T-helper 2 cell treated with Interferon-gamma antibody and Interleukin-4, amounts not matched to agents 5 μg/mL and 100 μg/mL, for 36 hours (primary cell): ENCODE measurements at places on chromosomes 1 and 21.

DNA sequence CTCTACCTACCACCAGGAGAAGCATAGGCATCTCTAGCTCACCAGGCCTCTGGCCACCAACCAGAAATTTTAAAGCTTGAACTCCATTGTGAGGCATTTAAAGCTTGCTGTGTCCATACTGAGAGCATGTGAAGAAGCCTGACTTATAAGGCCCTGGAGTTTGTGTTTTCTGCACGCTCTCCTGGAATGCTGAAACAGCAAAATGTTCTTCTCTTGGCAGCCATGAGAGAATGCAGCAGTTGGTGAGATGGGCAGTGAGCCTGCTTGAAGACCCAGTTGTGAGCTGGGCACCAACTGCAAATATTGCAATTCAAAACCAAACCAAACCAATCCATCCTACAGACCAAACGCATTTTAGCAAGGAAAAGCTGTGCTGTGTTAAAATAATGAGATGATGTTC lies 170.0 kb upstream of the IVNS1ABP start:
- DNase-seq: no peak

DNA sequence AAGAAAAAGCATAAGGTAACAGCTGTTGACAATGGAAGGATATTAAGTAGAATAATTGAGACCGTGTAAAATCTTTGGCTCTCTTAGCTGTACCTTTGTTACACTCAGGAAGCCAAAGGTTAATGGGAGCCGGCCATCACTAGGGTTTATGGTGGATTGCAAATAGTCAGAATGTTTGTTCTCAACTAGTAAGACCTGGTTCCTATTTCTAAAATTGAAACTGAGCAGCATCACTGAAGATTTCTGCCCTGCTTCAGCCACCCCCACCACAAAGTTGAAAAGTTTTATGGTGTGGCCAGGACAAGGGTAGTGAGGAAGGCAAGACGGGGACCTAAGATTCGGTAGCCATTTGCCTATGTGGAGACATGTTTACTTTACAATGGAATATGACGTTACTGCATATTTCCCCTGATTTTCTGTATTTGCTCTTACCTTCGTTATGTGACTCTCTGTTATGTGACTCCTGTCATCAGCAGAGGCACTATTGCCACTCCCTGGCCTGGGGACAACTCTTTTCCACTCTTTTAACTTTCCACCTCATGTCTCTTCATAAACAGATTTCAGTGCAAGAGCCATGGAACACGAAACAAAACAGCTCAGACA lies 41.4 kb upstream of the KIF1B start:
- DNase-seq: no peak

GRCh38 chr1:15323989-15324868 lies 77.2 kb downstream of the FHAD1 start:
- no peak for DNase-seq

DNA sequence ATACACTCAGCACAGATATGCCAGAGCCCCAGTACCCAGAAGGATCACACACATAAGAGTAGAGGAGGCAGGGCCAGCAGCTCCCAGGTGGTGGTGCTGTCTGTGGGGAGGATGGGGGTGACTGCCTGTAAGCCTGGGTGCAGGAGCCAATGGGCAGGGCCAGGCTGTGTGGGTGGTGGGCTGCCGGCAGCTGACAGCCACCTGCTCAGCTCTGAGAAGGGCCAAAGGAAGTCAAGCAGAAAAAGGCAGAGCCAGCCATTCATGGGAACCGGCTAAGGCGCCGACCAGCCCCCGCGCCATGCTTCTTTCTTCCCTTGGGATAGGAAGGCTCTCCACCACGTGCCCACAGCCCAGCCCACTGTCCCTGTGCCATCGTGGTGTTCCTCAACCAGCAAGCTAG lies 14.1 kb downstream of the PIK3C2B start:
- no peak for DNase-seq

DNA sequence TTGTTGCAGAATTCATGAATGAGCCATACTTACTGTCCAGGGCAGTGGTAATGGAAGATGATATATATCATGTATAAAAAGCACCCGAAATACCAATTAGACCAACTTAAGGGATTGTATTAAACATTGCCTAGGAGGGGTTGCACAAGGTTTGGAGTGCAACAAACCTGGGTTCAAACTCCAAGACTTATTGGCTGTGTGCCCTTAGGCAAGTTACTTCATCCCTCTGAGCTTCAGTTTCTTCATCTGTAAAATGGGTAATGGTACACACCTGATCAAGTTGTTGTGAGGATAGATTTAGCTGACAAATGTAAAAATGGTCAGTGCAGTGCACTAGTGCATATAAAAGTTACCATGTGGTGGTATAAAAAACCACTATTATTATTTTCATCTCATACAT lies 9.8 kb upstream of the PPP1R15B start:
- DNase-seq: no peak

GRCh38 chr1:167107456-167107855 lies 13.6 kb downstream of the STYXL2 start:
- DNase-seq: no peak

DNA sequence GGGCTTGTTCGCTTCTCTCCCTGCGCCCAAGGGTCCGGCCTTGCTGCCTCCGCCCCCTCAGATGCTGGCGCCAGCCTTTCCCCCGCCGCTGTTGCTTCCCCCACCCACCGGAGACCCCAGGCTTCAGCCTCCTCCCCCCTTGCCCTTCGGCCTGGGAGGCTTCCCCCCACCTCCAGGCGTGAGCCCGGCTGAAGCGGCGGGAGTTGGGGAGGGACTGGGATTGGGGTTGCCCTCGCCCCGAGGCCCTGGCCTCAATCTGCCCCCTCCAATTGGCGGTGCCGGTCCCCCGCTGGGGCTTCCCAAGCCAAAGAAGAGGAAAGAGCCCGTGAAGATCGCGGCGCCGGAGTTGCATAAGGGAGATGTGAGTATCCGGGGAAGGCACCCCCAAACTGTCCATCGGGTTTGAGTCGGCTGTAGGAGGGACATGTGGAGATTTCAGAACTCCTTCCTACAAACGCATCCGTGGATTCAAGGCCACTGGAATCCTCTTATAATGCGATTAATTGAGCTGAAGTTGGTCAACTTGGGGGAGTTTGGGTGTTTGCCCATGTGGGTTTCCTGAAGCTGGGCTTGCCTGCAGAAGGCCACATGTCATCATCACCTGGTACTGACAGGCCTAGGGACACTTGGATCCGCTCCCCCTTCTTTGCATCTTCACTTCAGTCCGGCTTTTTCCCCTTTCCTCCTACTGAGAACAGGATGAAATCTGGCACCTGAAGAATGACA lies 707 bp downstream of the PRCC start:
- peak; percentile 54 for DNase-seq

DNA sequence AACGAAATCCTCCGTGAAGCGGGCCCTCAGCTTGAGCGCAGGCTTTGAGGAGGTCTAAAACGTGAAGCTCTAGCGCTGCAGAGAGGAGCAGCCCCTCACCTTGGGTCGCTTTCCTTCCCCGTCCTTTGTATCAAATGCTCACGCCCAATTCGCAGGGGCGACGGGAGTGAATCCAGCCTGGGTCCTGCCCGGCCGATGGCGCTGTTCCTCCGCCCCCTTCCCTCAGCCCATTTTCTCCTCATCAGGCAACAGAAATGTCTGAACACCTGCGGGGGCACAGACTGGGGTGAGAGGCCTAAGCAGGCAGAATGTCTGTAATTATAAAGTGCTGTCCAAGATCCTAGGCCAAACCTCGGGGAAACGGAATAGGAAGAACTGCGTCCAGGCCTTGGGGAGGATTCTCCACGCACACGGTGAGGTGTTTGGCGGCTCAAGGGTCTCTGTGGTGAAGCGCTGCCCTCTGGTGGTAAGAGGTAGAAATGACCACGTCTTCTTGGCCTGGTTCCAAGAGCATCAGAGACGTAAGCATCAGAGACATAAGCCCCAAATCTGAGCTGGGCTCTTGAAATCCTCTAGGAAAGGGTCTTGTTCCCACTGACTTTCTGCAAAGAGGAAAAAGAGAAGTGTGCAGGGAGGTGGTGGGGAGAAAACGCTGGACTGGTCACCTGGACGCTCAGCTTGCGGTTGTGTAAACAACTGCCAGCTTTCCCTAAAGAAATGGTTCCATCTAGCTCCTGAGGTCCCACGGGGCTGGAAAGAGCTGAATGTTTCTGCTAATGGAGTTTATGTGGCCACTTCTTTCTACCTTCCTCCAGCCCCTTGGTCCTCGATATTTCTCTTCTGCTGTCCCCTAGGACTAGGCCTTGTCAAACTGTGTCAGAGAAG lies 92.1 kb upstream of the CD53 start:
- peak; percentile 60 for DNase-seq

- DNase-seq: no peak
Measured at GRCh38 chr1:116066868-116067565, 44.2 kb upstream of the MAB21L3 start.

GRCh38 chr1:228109962-228110488 lies 926 bp upstream of the MRPL55 start:
- DNase-seq: no peak

- no peak for DNase-seq
Measured at GRCh38 chr1:160032165-160032820, 503 bp upstream of the PIGM start.

DNA sequence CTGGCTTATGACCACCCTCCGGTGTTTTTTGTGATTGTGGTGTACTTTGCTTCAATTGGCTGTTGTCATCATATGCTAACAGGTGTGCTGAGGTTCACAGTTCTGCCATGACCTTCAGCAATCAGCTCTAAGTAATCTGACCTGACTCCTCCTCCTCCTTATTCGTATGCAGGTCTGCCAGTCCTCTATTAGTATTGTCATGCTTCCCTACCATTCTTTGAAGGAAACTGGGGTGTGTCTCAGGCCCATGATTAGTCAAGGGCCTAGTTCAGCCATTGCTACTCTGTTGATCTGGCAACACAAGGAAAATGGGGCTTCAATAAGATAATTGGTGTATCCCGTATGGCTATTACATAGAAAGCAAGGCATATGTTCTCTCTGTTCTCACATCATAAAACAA lies 332.3 kb upstream of the DPYD start:
- no peak for DNase-seq

DNA sequence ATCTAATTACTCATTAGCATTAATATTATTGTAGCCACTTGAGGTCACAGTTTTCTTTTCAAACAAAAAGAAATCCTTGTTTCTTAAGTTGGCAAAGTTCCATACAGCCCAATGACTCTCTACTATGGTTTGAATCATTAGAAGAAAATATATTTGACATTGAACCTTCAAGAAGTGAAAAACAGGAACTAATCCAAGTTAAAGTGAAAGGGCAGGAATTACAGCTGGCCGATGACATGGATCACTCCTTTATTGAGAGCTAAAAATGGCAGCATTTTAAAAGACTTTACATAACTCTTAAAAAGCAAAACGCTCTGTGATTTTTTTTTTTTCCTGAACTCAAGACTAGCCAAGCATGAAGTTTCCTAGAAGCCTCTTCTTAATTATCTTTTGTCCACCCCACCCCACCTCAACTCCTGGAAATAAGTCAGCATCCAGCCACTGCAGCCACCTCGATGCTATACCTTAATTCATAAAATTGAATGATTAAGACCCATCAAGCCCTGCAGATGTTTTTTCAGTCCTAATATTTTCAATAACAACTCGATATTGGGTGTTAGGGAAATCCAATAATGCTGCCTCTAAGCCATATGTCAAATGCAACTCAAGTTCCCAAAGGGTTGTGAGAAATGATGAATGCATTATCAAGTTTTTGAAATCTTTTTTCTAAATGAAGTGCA lies 323.1 kb downstream of the HHIPL2 start:
- no peak for DNase-seq

DNA sequence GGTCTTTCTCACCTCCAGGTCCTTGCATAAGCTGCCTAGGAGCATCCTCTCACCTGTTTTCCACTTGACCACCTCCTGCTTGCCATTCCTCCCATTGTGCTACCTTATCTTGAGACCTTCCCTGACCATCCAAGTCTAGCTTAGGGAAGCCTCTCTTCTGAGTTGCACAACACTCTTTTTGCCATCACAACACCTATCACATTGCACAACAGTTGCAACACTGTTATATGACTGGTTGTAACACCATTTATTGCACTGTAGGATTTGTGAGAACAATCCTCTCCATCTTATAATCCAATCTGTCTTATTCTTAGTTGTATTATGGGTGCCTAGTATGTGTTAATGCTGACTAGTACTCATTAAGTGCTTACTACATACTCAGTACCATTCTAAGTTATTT lies 488.7 kb downstream of the OMA1 start:
- DNase-seq: no peak

GRCh38 chr1:3530086-3530925 lies 75.8 kb downstream of the ARHGEF16 start:
- DNase-seq: no peak

- no peak for DNase-seq
Measured at GRCh38 chr1:80657044-80657643, 1143.6 kb upstream of the ADGRL2 start.

DNA sequence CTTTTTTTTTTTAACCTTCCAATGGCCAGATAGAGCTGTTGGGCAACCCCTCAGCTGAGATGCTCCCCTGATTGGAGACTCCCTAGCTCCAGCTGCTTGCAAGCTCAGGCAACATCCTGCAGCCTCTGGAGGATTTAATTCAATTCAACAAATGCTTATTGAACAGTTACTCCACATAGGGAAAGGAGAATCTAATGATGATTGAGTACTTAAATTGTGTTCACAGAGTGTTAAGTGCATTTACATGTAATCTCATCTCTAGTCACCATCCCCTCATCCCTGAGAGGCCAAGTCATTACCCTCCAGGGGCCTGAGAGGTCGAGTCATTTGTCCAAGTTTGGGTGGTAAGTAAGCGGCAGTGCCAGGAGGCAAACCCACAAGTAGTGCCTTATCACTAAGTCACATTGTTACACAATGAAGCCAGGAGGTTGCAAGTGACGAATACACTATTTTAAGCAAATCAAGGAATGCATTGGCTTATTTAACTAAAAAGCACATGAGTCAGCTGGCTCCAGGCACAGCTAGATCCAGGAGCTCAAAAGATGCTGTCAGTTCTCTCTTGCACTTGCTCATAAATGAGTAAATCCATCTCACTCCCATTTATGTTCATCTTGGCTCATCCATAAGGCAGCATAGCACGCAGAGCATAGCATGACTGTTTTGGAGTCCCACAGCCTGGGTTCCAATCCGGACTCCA lies 64.3 kb downstream of the OPTC start:
- no peak for DNase-seq

DNA sequence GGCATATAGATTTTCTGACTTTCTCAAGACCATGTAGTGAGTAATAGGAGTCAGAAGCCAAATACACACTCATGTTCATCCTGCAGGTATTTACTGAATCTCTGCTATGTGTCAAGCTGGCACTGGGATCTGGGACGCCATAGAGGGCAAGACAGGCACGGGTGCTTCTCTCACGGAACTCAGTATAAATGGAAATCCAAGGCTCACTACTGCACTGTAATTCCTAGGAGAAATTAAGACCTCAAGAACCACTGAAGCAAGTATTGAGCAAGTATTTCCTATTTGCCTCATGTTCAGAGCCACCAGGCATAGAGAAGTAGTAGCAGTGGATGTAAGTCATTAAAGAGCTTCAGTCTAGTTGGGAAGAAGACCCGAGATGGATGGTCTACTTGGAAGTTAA lies 38.9 kb downstream of the EIF2D start:
- DNase-seq: no peak

DNA sequence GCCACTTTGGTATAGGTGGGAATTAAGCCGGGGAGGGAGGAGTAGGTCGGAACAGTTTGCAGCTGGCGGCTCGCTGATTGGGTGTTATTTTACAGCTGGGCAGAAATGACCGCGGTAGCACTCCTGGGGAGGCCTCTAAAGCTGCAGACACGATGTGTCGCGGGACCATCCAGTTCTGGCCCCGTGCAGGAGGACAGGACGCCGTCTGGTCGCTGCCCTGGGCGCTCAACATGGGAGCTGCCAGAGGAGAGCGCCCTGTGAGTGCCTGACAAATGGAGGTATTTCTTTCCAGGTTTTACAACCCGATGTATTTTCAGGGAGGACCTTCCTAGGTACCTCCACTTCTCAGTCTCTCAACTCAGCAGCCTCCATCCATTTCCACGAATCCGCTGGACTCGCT lies 46.2 kb downstream of the CDC7 start:
- DNase-seq: no peak

- no peak for DNase-seq
Measured at GRCh38 chr1:185864889-185865517, 130.8 kb downstream of the HMCN1 start.
